Stimulated activated CD8-positive, alpha-beta memory T cell treated with anti-CD3 and anti-CD28 coated beads, Interleukin-4, amount 100 ng/mL, for 4 hours (primary cell): ENCODE measurements at places on chromosomes 1 and 21.
A peak's percentile ranks its signal among the peaks of the same experiment; 100 is the strongest.

- no peak for DNase-seq
Observed at GRCh38 chr1:51341876-51342496, 11.6 kb upstream of the TTC39A start.

DNA sequence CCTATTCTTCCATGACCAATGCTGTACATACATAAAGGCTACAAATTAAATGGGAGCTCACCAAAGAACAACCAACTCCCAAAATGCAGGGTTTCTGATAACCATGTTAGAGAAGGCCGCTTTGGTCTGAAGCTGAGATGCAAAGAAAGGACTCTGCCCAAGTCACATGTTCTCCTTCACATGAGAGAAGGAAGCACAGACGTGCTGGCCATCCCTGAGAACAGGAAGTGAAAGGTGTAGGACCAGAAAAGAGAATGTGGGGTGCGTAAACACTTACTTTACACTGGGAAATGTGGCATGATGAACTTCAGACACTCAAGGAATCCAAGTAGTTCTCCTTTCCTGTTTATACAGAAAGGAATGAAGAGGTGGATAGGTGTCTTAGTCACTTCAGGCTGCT, 31.7 kb upstream of the TADA1 start:
- no peak for DNase-seq

- DNase-seq, result no peak
Observed at GRCh38 chr1:98373056-98373455, 288.5 kb upstream of the SNX7 start.

DNA sequence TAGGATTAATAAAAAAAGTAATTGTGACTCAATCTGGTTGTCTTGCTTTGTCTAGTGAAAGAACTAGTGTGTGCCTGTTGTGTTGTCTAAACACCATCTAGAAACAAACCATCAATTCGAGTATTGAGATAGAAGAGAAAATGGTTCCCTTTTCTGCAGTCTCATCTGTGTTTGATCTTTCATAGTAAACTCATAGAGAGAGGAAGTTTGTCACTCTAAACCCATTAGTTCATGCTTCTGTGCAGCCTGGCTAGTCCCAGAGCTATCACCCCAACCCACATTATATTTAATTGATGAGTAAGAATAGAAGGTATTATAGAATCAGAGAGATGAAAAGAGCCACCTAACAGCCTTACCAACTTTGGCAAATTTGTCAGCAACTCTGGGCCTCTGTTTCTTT, 99.5 kb downstream of the TGFB2 start:
- DNase-seq, result no peak

DNA sequence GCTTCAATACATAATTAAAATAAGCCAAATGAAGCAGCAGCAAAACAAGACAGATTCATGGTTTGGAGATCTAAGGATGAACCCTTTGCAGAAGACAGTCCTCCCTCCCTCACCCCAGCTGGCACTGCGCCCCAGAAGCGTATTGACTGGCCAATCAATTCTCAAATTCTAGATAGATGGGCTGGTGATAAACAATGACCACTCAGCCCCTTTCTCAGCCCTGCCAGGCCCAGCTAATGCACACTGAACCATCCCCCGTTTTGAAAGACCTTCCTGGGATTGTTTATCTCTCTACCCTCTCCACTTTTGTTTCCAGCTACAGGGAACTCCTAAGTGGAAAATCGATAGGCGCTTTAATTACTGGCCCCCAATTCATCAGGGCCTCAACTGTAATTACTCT, 29.0 kb downstream of the TNR start:
- DNase-seq, result no peak

GRCh38 chr21:42745511-42746239, 92.3 kb downstream of the PDE9A start:
- no peak for DNase-seq

- DNase-seq, result no peak
Observed at GRCh38 chr21:36073181-36073580, 3.4 kb downstream of the CBR1 start.

DNA sequence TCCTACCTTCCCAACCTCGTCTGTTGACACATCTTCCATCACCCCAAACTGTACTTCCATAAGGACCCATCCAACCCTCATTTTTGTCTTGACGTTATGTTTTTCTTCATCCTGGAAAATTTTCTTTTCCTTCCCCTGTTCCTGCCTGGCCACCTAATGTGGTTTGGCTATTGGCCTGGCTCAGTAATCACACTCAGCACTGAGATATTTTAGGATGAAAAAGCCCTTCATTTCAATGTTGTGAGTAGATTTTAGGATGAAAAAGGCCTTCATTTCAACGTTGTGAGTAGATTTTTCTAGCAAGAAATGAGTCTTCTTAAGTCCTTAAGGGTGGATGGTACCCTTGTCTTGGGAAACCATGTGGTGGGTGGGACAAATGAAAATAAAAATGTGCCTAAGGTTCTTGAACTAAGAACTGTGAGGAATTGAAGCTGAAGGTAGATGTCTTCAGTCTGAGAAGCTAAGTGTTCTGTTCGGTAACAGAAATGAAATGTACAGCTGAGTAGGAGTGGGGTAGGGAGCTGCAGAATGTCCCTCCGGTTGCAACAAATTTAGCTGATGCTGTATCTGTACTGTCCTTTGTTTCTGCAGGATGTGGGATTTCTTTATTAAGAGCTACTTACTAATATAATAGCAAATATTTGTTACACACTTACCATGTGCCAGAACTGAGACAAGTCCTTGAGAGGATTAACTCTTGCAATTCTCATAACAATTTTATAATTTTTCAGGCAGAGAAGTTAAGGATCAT, 36.1 kb downstream of the DNTTIP2 start:
- DNase-seq, result no peak

GRCh38 chr1:156530006-156530405, 29.4 kb upstream of the MEF2D start:
- no peak for DNase-seq

GRCh38 chr1:166258017-166258416, 91.2 kb upstream of the FAM78B start:
- DNase-seq, result no peak

GRCh38 chr1:115479055-115479482, 141.0 kb upstream of the NGF start:
- no peak for DNase-seq

- DNase-seq, result no peak
Observed at GRCh38 chr1:214321705-214322453, 40.9 kb downstream of the SMYD2 start.

GRCh38 chr1:109170035-109170764, 43.5 kb upstream of the SARS1 start:
- DNase-seq, result no peak

DNA sequence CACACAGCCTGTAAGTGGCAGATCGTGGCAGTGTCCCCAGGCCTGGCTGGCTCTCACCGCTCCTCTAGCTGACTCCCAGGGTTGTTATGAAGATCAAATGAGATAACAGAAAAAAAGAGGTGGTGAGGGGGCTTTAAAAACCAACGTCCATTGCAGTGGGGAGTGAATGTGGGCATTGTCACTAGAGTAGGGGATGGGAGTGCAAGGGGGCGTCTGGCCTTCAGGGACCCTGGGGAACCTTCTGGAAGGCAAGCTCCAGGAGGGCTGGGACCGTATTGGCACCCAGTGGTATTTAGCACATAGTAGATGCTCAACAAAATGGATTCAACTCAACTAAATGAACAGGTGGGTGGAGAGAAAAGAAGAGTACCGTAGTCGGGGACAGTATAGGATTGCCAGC, 3.4 kb downstream of the PLA2G2D start:
- no peak for DNase-seq

GRCh38 chr1:20615946-20616846, 17.1 kb upstream of the PINK1 start:
- DNase-seq, result no peak

- no peak for DNase-seq
Observed at GRCh38 chr1:31879981-31880608, 58.1 kb downstream of the PTP4A2 start.

GRCh38 chr1:162861101-162861500, at the start of gene CCDC190:
Gene CCDC190, minus strand, starts transcription at chr1:162861175. Its CDS starts 1,529 bp downstream, at chr1:162859646.
- no peak for DNase-seq

- no peak for DNase-seq
Observed at GRCh38 chr1:9827558-9828185, 3.9 kb upstream of the CLSTN1 start.

- no peak for DNase-seq
Observed at GRCh38 chr21:45355573-45355972, 49.4 kb upstream of the COL18A1 start.

DNA sequence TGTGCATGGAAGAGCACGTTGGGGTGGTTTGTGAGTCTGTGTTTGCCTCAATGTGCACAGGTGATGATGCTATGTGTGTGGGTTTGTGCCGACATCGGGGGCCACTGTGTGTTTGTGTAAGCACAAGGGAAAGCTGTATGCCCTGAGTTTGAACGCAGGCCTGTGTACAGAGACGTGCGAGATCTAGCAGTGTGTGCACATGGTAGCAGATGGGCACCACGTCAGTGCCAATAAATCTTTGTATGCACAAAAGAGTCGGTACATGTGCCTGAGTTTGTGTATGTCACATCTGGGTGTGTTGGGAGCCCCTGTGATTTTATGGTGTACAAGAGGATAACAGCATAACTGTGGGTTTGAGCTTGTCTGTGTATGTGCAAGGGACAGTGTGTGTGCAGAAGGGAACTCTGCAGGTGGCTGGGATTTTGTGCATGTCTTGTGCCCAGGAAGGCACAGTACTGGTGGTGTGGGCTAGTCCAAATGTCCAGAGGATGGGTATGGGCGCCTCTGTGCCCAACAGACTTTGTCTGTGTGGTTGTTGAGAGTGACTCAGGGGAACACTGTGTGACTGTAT, 32.0 kb upstream of the WASF2 start:
- DNase-seq, result no peak

- no peak for DNase-seq
Observed at GRCh38 chr1:6392809-6393399, 663 bp downstream of the ACOT7 start.

- no peak for DNase-seq
Observed at GRCh38 chr1:22567197-22567596, 3.9 kb downstream of the EPHA8 start.

- no peak for DNase-seq
Observed at GRCh38 chr1:160154790-160155189, 3.4 kb downstream of the ATP1A4 start.

- DNase-seq, result peak; percentile 6
Observed at GRCh38 chr1:108199781-108200686, at the start of gene SLC25A24. Gene SLC25A24, minus strand, starts transcription at chr1:108200343. Its CDS starts 205 bp downstream, at chr1:108200138.

DNA sequence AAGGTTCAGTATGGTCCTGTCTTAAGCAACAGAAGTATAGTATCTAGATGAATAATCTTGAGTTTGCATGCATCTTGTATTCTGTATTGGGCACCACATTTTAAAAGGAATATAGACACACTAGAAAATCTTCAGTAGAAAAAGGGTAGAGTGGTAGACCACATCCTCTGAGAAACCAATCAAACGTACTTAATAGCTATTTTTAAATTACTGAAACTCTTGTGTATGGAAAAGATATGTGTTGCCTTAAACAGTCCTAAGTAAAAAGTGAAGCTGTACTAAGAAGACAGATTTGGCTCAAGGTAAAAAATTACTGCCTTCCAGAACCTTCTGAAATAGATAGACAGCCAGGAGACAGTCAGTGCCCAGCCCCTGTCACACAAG, 3.1 kb downstream of the CTXND2 start:
- no peak for DNase-seq

- DNase-seq, result no peak
Observed at GRCh38 chr1:93699503-93700168, 18.0 kb upstream of the BCAR3 start.

GRCh38 chr21:42779431-42779861, 99.9 kb downstream of the WDR4 start:
- DNase-seq, result no peak

- no peak for DNase-seq
Observed at GRCh38 chr21:25563361-25564116, 43.7 kb downstream of the MRPL39 start.

DNA sequence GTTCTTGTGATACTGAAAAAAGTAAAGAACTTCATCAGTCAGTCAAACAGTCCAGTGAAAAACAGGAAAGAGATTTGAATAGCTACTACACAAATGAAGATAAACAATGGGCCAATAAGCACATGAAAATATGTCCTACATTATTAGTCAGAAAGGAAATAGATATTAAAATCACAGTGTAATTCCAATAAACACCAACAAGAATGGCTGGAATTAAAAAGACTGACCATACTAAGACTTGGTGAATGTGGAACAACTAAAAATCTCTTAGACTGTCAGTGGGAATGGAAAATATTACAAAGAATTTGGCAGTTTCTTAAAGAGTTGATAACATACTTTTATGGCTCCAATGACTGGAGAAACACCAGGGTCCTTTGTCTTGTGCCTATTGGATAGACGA, 241.8 kb upstream of the USP24 start:
- no peak for DNase-seq

DNA sequence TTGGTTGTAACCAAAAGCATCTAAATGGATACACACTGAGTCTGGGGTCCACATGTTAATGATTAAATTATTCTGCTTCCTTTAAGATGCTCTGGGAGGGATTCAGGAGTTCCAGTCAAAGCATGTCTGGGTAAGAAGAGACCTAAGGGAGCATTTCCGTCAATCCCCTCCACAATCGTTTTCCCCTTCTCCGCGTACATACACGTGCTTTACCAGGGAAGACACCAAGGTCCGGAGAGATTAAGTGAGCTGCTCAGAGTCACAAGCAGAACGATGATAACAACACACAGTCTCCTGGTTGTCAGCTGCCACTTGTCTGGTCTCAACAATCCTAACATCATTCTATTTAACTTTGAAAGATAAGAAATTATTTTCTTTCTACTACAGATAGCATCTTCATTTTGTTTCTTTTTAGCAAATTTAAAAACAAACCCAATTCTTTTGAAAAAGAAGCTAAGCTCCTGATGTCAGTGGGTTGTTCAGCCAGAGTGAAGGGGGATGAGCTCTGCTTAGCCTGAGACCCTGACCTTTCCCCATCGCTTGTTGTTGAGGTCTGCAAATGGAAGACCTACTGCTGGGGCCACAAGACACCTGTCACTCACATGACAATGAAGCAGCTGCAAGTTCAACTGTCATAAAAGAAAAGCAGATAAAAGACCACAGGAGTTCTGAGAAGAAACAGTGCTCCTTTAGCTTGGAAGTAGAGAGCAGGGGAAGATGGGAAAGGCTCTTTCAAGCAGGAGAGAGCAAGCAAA, 4.5 kb downstream of the PAFAH2 start:
- DNase-seq, result no peak

DNA sequence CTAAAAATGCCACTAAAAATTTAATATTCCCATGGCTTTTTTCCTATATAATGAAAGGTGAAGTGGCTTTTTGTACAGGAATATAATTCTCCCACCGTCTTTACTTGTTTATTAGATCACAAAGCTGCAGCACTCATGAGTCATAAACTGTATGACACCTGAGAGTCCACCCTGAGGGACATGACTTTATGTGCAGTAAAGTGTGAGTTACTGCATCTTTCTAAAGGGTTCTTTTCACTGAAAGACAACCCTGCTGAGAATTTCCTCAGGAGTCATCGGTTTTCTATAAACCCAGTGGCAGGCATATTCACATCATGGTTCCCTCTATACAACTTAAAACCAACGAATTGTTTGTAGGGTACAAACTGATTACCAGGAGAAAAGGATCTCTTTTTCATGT, 77.4 kb downstream of the APP start:
- DNase-seq, result no peak

DNA sequence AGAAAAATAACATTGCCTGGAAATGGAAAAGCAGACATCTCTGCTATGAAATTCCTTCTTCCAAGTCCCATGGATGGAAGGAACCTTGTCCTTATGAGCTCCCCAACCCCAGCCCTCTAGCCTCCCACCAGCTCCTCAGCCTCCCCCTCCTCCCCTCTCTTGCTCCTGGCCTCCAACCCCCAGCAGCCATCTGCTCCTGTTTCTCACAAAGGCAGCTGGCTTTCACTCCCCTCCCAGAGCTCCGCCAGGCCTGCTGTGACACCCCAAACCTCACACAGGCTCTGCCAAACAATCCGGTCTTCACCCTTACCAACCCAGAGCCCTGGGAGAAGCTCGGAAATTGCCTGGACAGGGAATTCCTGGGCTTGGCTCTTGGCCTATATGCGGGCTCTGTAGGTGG, 69.2 kb downstream of the KLHDC7A start:
- DNase-seq, result no peak
